Muscle of back (tissue), 13 donors: ENCODE measurements at places on chromosomes 13 and 19. TPM values are rescaled to one million over a fixed set of nuclear protein-coding genes. Genes with fewer than 3 reads are reported as not detected.

Gene TDRD3
- 36.3 TPM for polyA plus RNA-seq

Gene TMEM238
- polyA plus RNA-seq, result not detected

Gene WASF3
- 10.6 TPM for polyA plus RNA-seq

DNA sequence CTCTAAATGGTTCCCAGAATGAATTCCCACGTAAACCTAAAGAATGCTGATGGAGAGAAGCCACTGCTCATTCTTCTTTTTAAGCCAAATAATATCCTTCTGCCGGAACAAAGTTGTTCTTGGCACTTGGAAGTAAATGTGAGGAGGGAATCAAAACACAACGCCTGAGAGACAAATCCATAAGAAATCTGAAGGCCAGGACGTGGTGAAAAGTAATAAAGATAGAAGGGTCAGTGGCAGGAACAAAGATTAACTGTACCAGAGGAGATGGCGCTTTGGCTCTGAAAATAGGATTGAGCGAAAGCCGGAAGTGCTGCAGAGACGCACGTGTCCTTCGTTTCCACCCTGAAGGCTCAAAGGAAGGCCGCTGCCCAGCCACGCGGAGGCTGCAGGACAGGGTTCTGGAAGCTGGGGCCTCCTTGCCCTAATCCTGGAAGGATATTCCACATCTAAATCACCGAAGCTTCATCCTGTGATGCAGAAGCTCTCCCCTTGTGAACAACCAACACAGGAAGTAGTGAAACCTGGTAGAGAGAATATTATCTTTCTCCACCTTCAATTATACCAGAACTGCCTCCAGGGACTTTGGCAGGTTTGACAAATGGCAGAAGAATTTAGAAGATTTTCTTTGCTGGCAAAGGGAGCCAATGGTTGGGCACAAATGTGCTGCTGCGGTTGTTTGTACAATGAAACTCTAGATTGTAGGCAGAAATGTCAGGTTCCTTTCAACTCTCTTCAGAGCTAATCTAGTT is 214.6 kb upstream of the SERP2 start:
- peak; percentile 27 for DNase-seq

- peak; percentile 8 for DNase-seq
Measured at GRCh38 chr13:108850691-108851090, 221.3 kb downstream of the MYO16 start.

GRCh38 chr13:113632706-113633484 is 25.1 kb downstream of the ATP4B start:
- DNase-seq, result no peak

- DNase-seq, result no peak
Measured at GRCh38 chr19:13505164-13505695, 1.0 kb downstream of the CACNA1A start.

DNA sequence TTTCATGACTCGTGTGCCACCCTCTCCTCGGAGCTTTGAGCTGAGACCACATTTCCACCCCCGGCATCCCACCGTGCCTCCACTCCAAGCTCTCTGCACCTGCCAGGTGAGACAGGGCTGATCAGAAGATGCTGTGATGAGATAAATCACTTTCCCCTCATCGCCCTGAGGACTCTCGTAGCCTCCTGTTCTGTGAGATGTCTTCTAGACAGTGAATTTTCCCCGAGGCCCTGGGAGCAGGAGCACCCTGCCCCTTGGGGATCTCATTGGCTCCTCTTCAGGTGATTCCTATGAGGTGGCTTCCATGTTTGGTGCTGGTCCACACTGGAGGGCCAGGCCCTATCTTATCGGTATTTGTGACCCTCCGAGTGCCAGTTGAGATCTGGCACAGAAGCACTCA is 154.0 kb upstream of the TSHZ3 start:
- no peak for DNase-seq

GRCh38 chr19:16015805-16016173 is 60.5 kb upstream of the TPM4 start:
- no peak for DNase-seq

DNA sequence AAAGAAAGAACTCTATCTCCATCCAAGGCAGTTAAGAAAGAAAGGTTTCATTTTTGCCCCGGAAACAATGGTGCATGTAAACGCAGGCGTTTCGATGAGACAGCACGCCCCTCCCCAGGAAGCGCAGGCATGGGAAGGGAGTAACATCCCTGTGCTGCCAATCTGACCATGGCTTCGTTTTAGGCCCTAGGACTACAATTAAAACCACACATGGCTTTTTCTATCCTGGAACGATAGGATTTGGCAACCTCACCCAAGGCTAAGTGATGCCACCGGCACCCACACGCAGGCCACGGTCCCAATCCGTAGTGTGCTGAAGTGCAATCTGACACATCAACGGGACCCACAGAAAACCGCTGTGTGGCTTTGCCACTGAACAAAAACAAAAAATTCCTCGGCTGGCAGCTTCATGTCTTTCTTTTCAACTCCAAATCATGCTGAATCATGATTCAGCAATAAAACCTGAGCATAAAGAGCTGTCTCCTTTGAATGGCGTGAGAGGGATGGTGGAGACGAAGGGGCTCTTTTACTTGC is 24.2 kb downstream of the RANBP3 start:
- DNase-seq, result no peak
